ENCODE measurements at places on chromosomes 2 and 18.

- no peak for DNase-seq
Measured at GRCh38 chr2:221075203-221075602, 496.9 kb downstream of the EPHA4 start.

- DNase-seq: no peak
Measured at GRCh38 chr2:20250436-20250835, 25.5 kb upstream of the SDC1 start.

GRCh38 chr2:52253416-52253980 lies 1221.6 kb upstream of the NRXN1 start:
- no peak for DNase-seq

- DNase-seq: no peak
Measured at GRCh38 chr2:130864830-130865800, 28.4 kb downstream of the ARHGEF4 start.

GRCh38 chr2:214695789-214696188 lies 113.7 kb downstream of the BARD1 start:
- no peak for DNase-seq

GRCh38 chr18:77160515-77160914 lies 27.9 kb upstream of the MBP start:
- no peak for DNase-seq

Data from cerebellum (tissue), 4 donors.